ENCODE measurements at places on chromosomes 2 and 18.

- DNase-seq, result no peak
Measured at GRCh38 chr2:61471905-61472805, 1.3 kb upstream of the USP34 start.

DNA sequence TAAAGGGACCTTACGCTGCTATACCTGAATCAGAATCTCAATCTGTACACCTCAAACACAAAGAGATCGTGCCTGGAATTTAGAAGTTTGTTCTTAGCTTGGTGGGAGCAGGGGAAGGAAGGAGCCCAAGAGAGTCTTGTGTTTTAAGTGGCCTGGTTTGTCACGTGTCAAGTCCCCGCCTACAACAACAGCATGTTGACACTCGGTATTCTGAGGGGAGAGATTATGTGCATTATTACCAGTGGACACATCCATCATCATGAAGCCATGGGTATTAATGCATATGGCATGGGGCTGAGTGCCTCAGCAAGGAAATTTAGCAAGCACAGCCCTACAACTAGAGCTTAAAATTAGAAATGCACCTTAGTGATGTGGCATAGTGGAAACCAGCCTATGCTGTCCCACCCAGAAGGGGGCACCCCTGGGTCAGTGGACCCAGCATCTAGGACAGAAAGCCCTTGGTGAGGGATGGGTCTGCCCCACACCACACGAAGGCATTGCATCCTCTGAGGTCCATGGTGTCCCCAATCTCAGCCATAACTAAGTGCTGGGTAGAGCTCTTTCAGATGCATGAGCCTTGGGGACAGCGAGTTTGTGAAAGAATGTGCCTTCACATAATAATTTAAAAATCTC is 138.7 kb downstream of the MGAT5 start:
- no peak for DNase-seq

- DNase-seq, result no peak
Measured at GRCh38 chr2:135050684-135051083, 1.4 kb upstream of the RAB3GAP1 start.

DNA sequence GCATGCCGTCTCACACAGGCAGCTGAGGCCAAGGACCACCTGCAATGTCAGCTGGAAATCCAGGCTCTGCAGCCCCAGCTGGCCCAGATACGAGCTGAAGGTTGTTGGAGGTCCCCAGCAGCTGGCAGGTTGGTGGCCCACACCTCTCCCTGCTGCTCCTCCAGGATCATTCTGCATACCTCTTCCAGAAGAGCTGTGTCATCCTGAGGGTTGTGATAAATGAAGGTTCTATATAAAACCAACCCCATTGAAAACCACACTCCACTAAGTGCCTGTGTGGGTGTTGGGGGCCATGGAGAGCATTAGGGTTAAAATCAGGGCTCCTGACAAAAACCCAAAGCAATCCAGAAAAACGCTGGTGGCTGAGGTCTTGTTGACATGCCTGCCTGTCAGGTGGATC is 50.4 kb downstream of the C1QL2 start:
- no peak for DNase-seq

DNA sequence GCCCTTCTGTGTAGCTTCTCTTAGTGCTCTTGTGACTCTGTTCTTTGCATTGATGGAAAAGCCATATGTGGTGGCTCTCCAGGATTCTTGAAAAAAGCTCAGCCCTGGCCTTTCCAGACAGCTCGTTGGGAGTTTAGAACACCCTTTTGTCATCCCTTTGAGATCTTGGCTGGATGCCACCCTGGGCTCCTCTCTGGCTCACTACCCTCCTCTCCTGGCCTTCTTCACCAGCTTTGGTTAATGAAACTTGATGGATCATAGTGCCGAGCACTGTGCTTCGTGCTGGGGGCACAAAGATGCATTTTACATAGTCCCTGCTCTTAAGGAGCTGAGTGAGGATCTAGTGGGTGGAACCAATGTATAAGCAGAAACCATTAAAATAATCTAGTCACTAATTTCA is 15.6 kb upstream of the FHOD3 start:
- no peak for DNase-seq

DNA sequence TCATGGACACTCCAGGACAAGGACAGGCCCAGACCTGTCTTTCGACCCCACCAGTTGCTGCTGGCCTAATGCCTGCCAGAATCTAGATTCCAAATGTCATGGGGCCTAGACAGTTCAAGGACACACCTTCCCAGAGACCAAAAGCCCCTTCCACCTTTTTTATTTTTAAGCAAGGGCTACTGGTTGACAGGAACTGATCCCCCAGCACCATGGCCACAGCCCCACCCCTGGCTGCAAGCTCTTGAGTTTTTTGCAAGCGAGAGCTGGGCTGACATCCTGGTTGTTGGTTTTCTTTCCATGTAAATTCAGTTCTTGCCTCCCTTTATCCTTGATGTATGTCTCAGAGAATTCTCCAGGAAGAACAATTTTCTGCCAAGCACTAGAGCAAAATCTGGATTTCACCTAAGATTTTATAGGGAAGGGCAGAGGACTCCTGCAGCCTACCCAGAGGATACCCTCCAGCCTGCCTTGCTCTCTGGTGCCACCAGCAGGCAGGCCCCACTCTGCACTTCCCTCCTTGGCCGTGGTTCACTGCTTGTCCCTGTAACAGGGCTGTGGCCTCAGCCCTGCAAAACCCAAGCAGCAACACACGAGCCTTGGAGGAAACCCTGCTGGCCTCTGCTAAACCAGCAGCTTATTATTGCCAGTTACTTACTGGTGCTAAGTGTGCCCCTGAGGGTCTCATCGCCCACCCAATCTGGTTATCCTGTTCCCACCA is 97.7 kb downstream of the TWIST2 start:
- peak; percentile 52 for DNase-seq

GRCh38 chr18:79933765-79934164 is 17.7 kb downstream of the SLC66A2 start:
- no peak for DNase-seq

GRCh38 chr2:240988146-240988545 is 10.3 kb upstream of the SNED1 start:
- DNase-seq, result no peak

- DNase-seq, result no peak
Measured at GRCh38 chr2:15271276-15271675, 289.9 kb downstream of the NBAS start.

GRCh38 chr2:45938649-45939511 is 287.4 kb downstream of the PRKCE start:
- DNase-seq, result peak; percentile 15

GRCh38 chr18:32919799-32920198 is 147.0 kb upstream of the KLHL14 start:
- peak; percentile 20 for DNase-seq

DNA sequence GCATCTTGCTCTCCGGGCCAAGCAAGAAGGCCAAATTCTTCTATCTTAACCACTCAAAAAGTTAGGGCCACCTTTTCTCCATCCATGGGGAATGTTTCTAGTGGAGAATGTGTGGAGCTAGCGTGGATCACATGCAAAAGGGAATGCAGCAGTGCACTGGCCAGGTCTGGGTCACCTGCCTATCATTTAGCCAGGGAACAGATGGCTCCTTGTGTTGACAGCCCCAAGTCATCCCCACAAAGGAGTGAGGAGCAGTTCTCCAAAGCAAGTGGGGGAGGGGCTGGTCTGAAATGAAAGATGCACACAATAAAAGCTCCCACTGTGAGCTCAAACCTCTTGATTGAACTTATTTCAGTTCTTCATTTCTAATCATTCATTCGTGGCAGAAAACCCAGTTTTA is 19.1 kb downstream of the EPB41L3 start:
- DNase-seq, result no peak

DNA sequence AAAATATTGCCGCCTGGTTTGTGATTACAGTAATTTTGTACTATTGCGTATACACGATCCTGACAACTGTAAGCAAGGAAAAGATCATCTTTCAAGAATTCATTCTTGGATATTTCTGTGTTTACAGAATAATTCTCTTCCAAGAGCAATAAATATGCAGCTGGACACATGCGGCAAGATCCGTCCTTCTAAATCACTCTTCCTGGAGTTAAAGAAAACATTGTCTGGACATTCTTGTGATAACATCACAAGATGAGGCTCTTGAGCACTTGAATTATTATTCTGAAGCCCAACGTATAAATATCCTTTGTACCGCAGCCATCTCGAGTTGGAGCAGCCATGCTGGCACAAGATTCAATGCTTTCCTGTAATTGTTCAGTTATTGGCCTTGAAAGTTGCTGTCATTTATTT is 9.9 kb downstream of the FHL2 start:
- DNase-seq, result no peak

- peak; percentile 19 for DNase-seq
Measured at GRCh38 chr18:57784034-57784800, 18.9 kb downstream of the ATP8B1 start.

GRCh38 chr2:59182249-59182648 is 941.1 kb upstream of the FANCL start:
- DNase-seq, result peak; percentile 36

DNA sequence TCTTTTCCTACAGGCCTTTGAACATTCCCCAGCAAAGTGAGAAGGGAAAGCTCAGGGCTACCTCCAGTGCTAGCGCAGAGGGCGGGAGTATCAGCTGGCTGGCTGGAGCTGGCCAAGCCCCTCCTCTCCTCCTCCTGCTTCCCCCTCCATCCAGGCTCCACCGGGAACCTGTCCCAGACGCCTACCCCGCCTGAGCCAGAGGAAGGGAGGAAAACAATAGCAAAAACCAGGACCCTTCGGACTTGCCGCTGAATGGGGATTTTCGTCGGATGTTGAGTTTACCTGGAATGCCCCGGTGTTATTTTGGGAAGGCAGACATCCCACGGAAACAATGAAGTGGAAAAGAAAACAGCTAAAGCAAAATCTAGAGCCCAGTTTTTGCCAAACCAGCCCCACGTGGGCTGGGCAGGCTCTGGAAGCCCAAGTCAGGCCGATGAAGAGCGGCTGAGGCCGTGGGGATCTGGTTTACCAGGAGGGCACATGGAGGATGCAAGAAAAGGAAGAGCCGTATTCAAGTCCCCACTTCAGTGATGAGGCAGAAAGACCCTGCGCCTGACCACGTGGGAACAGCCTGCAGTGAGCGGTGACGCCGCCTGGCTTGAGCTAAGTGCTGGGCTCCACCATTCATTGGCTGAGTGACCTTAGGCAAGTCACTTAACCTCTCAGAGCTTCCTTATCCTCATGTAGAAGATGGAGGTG is 100.4 kb upstream of the LCLAT1 start:
- peak; percentile 30 for DNase-seq

DNA sequence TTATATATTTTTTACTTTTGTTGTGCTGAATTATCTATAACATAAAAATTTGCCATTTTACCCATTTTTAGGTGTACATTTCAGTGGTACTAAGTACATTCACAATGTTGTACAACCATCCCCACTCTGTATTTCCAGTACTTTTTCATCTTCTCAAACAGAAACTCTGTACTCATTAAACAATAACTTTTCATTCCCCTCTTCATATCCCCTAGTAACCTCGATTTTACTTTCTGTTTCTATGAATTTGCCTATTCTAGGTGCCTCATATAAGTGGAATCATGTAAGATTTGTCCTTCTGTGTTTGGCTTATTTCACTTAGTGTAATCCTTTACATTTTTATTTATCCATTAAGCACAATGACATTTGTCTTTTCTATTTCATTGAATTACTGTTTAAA is 51.3 kb downstream of the GTF2A1L start:
- DNase-seq, result no peak

DNA sequence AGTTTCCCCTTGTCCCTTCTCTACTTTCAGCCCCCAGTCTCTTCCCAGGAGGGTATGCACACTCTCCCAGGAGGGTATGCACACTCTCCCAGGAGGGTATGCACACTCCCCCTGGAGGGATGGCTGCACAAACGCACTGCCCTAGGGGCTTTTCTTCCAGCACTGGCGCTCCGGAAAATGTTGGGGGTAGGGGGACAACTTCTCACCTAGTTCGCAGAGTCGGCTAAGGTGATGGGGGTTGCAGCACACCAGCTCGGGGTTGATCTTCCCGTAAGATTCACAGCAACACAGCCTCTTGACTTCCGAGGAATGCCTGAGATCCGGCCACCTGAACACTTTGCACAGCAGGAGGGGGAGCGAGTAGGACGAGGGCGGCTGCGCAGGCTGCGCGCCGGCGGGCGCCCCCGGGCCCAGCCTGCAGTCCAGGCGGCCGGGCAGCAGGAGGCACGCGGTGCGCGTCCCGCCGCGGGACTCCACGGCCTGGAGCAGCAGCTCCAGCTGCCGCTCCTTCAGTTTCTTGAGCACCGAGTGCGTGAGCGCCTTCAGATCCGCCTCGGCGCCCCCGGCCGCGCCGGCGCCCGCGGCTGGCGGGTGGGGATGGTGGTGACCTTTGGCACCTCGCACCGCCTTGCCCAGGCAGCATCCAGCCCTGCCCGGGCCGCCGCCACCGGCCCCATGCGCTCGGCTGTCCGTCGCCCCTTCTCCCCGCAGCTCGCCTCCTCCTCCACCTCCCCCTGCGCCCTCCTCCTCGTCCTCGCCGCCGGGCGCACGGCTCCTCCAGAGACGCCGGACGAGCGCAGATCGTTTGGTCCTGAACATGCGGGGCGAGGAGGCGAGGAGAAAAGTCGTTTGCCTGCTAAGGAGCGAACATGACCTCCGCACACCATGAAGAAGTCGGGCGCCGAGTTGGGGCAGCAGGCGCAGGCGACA is 894 bp downstream of the SMAD7 start:
- DNase-seq, result peak; percentile 62

DNA sequence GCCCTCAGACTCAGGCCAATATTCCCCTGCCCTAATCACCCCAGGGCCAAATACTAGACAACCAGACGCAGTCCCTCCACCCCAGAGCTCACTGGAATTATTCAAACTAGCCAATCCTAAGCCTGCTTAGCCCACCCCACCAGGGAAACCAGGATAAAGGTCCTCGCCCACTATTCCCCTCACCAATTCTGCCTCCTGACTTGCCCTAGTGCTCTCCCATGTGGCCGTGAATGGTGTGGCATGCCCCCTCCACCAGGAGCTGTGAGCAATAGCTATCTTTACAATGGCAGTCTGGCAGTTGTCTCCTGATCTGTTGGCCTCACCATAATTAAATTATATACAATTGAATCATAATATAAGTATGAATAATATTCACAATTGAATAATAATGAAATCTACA is 42.3 kb downstream of the FAM124B start:
- DNase-seq, result peak; percentile 28

- DNase-seq, result no peak
Measured at GRCh38 chr2:47528874-47529273, 125.9 kb downstream of the MSH2 start.

GRCh38 chr2:54704238-54704637 is 19.2 kb upstream of the EML6 start:
- no peak for DNase-seq

DNA sequence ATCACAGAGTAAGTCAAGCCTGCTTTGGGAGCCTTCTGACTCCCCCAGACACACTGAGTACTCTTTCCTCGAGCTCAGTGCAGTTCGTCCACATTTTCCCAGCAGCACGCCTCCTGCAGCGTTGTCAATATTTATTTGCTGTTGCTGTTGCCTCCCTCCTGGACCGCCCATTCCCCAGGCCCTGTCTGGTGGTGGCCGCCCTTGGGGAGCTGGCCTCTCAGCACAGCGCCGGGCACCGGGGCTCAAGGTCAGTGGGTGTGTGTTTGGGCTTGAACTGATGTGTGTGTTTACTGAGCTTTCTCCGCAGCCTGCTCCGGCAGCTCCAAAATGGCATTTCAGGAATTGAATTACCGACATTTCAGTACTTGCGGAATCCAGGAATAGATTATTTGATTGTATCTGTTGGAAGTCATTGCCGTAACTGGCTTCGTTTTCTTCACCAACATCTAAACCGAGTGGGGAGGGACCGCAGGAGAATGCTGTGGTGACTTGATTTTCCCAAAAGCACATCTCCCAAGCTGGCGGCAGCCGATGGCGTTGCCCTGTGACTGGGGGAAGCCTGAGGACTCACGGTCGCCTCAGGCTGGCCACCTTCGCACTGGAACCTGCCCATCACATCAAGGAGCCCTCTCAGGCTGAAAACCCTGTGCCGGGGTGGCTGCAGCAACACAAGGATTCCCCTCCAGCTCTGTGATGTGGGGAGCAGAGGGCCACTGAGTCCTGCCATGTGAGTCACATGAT is 66.0 kb downstream of the HPCAL1 start:
- DNase-seq, result no peak

All from nephron progenitor cell (in vitro differentiated cells).